ENCODE measurements at places on chromosomes 3 and 15. TPM values are rescaled to one million over a fixed set of nuclear protein-coding genes. Genes with fewer than 3 reads are reported as not detected.

Gene PAK6
- total RNA-seq, result 8.4 TPM

DNA sequence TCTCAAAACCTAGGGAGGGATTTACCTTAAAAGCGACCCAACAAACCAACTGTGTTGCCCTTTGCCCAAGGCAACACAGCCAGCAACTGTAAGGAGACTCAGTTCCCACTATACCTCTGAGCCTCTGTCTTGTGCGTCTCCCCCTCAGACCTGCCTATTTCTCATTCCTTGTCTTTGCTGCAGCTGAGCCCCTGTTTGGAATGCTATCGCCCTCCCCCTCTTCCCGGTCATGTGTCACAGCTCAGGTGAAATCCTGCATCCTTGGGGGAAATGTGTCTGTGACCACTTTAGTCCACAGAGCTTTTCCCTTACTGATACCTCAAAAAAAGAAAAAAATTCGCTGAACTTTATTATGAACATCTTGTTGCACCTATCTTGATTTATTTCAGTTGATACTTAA, 52.0 kb upstream of the LRIG1 start:
- H3K27ac ChIP-seq, result no peak overlapping the region
- no peak overlapping the region for H3K4me3 ChIP-seq
- no peak for DNase-seq
- no peaks in the 10 kb centered on the region for H3K4me1 ChIP-seq
- no peaks in the 10 kb centered on the region for H3K36me3 ChIP-seq

GRCh38 chr15:72217216-72217615, 13.8 kb downstream of the PKM start:
- peaks cover 36% of the 10 kb centered on the region for H3K36me3 ChIP-seq
- no peak overlapping the region for H3K27ac ChIP-seq
- H3K4me3 ChIP-seq, result no peak overlapping the region
- DNase-seq, result no peak
- no peaks in the 10 kb centered on the region for H3K27me3 ChIP-seq

GRCh38 chr3:189512039-189512438, 119.2 kb upstream of the TP63 start:
- no peak for DNase-seq
- H3K36me3 ChIP-seq, result no peaks in the 10 kb centered on the region
- H3K4me1 ChIP-seq, result no peaks in the 10 kb centered on the region

GRCh38 chr3:10632125-10632524, 126.7 kb upstream of the ATP2B2 start:
- no peak for DNase-seq
- peaks cover 3% of the 10 kb centered on the region for H3K27me3 ChIP-seq
- H3K4me1 ChIP-seq, result no peaks in the 10 kb centered on the region
- H3K27ac ChIP-seq, result no peak overlapping the region

GRCh38 chr3:175704366-175705055, 845.4 kb downstream of the NAALADL2 start:
- H3K36me3 ChIP-seq, result no peaks in the 10 kb centered on the region
- peaks cover 2% of the 10 kb centered on the region for H3K4me1 ChIP-seq
- no peaks in the 10 kb centered on the region for H3K27me3 ChIP-seq

DNA sequence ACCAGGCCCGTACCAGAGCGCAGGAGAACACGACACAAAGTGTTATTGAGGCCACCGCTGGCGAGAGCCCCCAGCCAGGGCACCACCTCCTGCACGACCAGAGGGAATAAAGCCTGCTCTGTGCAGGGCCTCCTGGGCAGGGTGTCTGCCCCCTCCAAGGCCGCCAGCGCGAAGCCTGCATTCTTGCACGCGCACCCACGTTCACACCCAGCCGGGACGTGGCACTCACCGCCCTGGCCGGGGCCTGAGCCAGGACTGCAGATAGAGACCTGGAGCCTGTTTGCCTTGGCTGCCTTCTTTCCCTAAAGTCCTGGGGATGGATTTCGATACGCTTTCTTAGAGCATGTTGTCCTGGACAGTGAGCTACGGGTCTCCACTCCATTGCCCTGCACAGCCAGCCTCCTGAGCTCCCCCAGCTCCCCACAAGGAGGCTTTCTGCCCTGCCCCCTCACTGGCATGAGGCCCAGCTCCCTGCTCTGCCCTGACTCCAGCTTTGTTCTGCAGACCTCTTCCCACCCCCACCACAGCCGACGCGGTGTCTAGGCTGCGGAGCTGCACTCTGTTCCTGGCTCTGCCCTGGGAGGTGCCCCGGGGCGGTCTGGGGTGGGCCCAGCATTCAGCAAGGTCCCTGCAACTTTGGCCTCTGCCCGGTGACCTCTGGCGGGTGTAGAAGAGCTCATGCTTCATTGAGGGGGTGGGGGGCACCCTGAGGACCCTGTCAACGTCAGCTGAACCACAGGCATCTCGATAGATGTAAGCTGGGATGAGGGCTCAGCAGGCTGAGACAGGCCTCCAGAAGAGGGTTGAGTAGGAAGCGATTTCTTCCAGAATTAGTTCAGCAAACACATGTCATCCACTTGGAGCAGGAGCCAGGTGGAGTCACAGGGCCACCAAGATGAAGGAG, 145.0 kb downstream of the LRRK1 start:
- DNase-seq, result peak; percentile 63
- H3K27me3 ChIP-seq, result no peaks in the 10 kb centered on the region
- no peak overlapping the region for H3K27ac ChIP-seq
- H3K36me3 ChIP-seq, result peaks cover 46% of the 10 kb centered on the region
- peaks cover 20% of the 10 kb centered on the region for H3K4me1 ChIP-seq

- H3K27me3 ChIP-seq, result no peaks in the 10 kb centered on the region
- no peak overlapping the region for H3K4me3 ChIP-seq
- H3K4me1 ChIP-seq, result peaks cover 17% of the 10 kb centered on the region
- peak overlapping the region; percentile 69 for H3K27ac ChIP-seq
- H3K36me3 ChIP-seq, result no peaks in the 10 kb centered on the region
Observed at GRCh38 chr3:127955728-127956127, 40.7 kb downstream of the KBTBD12 start.

DNA sequence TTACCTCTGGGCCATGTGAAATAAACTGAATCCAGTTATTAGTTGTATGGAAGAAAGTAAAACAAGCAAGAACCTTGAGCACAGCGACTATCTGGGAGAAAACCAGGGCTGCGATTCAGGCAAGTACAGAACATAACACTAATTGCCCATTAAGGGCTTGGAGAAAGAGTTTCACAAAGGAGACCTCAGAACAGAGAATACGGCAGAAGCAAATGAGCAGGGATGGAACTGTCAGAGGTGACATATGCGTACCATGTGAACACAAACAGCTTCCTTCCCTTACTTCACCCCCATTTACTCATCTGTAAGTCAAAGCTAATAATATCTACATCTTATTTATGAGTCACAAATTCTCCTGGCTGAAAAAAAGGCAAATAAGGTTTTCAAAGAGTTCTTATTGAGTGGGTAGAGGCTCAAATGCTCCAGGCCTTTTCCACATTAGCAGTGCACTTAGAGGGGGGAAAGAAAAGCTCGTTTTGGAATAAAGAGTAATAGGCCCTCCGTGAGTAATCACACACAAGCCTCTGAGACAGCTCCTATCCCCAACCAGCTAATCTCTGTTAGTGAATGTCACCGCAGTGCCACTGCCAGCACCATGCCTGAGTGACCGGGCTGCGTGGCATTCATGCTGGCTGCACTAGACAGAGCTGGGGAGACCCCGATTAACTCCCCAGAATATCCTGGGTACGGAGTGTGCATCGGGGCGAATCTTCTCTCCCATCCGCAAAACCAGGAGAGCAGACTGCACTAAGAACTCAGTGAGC, 2.6 kb downstream of the PCSK6 start:
- H3K27me3 ChIP-seq, result no peaks in the 10 kb centered on the region
- DNase-seq, result no peak
- no peak overlapping the region for H3K4me3 ChIP-seq
- no peak overlapping the region for H3K27ac ChIP-seq
- H3K4me1 ChIP-seq, result peaks cover 6% of the 10 kb centered on the region
- H3K36me3 ChIP-seq, result no peaks in the 10 kb centered on the region

GRCh38 chr3:72310419-72311380, 525.8 kb upstream of the PROK2 start:
- H3K27ac ChIP-seq, result no peak overlapping the region
- H3K36me3 ChIP-seq, result no peaks in the 10 kb centered on the region
- no peak overlapping the region for H3K4me3 ChIP-seq
- peak; percentile 62 for DNase-seq
- H3K4me1 ChIP-seq, result peaks cover 11% of the 10 kb centered on the region
- no peaks in the 10 kb centered on the region for H3K27me3 ChIP-seq

GRCh38 chr15:38066612-38067011, 132.2 kb downstream of the TMCO5A start:
- H3K27me3 ChIP-seq, result no peaks in the 10 kb centered on the region
- no peak overlapping the region for H3K4me3 ChIP-seq
- H3K27ac ChIP-seq, result no peak overlapping the region
- H3K36me3 ChIP-seq, result no peaks in the 10 kb centered on the region
- H3K4me1 ChIP-seq, result peaks cover 23% of the 10 kb centered on the region
- no peak for DNase-seq

- no peak overlapping the region for H3K27ac ChIP-seq
- peaks cover 10% of the 10 kb centered on the region for H3K4me1 ChIP-seq
- H3K36me3 ChIP-seq, result peaks cover 16% of the 10 kb centered on the region
- H3K27me3 ChIP-seq, result no peaks in the 10 kb centered on the region
Observed at GRCh38 chr3:50347187-50347813, 1.8 kb upstream of the ZMYND10 start.
